Activated CD8-positive, alpha-beta memory T cell treated with anti-CD3 and anti-CD28 coated beads, Interleukin-2, amount 50 U/mL, for 48 hours (primary cell): ENCODE measurements at places on chromosomes 2 and 18.

DNA sequence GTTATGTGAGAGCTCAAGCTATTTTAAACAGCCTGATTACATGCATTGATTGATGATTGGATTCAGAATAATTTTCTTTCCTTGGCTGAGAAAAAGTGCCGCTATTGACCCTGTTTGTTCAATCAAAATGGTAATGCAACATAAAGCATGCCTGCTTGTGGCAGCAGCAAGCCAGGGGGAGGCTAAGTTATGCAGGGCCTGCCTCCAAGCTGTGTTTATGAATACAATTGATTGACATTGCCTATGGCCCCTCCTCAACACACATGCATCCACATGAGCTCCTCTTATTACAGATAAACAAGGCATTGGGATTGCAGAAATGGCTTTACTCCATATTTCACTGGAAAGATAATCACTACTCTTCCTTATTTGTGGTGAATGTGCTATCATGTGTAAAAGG is 395.6 kb downstream of the TDRD15 start:
- no peak for DNase-seq

DNA sequence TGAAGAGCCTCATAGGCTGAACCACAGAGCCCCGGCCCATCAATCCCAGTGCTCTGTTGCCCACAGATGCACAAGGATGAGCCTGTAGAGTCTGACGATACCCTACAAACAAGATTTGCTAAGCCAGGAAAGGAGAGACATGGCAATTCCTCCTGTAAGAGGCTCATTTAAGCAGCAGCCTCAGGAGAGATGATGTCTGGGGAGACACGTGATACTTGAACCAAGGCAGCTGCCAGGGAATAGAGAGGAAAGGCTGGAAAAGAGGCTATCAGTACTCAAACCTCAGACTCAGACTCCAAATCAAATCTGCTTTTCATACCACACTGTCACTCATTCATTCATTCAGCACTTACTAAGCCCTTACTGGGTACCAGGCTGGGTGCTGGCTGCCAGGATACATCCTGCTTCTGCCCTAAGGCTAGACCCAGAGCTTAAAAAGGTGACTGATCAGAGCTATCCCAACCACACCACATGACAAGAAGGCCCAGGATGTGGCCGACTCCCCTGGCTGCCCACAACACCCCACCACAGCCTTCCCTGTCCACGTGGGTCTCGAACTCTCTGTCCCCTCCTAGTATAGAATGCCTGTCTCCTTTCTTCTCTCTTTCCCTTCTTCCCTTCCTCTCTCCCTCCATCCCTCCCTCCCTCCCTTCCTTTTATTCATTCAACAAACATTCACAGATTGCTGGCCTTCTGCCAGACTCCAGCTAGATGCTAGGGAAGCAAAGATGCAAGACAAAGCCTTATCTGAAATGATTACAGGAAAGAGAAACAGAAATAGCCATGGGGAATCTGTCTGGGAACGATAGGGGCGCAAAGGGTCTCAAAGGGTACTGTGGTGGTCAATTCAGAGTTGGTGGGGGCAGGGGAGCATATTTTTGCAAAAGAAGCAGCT is 23.4 kb upstream of the KCNK3 start:
- DNase-seq: no peak

GRCh38 chr2:178819147-178819875 is 12.1 kb upstream of the TTN start:
- no peak for DNase-seq

GRCh38 chr2:32945286-32945685 is 1.5 kb upstream of the LTBP1 start:
- DNase-seq: no peak

GRCh38 chr2:1002350-1002749 is 51.7 kb downstream of the SNTG2 start:
- no peak for DNase-seq

GRCh38 chr2:196160101-196160500 is 11.3 kb downstream of the STK17B start:
- DNase-seq: no peak

DNA sequence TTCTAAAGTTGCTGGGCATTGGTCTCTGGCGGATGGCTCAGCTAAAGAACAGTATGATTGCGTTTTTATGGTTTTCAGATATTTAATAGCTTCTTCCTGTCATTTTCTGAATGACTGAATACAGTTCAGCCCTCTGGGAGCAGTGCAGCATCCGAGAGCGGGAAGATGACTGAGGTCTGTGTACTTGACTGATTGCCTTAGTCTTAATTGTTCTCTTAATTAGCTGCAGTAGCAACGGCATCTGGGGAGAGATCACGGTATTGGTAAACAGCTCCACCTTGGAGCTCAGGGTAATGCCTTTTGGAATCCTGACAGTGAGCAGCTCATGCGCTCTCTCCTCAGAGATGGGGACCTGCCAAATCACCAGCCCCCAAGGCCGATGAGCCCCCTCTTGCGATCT is 481.4 kb upstream of the SPRED2 start:
- no peak for DNase-seq

GRCh38 chr2:126761981-126762878 is 106.3 kb downstream of the GYPC start:
- peak; percentile 70 for DNase-seq

DNA sequence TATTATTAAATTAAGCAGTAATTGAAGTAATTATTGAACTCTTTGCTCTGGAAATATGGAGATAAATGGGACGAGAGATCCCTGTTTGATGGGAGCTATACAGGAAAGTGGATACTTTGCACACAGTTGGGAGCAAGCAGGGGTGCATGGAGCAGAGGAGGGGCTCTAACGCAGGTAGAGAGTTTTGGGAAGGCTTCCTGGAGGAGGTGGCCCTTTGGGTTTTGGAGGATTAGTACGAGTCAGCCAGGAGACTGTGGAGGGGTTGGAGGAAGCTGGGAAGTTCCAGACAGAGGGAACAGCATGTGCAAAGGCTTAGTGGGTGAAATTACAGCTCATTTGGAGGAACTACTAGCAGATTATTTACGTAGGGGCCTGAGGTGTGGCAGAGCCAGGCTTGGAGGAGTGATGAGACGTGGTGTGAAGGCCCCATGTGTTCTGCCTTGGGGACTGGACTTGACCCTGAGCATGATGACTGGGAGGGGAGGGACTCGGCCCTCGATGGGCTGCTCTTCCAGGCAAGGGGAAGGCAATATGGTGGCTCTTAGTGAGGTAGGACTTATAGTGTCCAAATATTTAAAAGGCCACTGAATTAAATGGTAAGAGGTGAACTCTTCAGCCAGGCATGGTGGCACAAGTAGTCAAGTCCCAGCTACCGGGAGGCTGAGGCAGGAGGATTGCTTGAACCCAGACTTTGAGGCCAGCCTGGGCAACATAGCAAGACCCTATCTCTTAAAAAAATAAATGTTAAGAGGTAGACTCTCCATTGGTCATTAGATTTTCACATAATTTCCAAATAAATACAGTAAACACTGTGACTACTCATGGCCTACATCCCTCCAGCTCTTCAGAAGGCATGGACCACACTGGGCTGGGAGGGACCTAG is 30.2 kb downstream of the GREB1 start:
- no peak for DNase-seq

GRCh38 chr2:207223051-207223450 is 57.3 kb upstream of the KLF7 start:
- DNase-seq: no peak

DNA sequence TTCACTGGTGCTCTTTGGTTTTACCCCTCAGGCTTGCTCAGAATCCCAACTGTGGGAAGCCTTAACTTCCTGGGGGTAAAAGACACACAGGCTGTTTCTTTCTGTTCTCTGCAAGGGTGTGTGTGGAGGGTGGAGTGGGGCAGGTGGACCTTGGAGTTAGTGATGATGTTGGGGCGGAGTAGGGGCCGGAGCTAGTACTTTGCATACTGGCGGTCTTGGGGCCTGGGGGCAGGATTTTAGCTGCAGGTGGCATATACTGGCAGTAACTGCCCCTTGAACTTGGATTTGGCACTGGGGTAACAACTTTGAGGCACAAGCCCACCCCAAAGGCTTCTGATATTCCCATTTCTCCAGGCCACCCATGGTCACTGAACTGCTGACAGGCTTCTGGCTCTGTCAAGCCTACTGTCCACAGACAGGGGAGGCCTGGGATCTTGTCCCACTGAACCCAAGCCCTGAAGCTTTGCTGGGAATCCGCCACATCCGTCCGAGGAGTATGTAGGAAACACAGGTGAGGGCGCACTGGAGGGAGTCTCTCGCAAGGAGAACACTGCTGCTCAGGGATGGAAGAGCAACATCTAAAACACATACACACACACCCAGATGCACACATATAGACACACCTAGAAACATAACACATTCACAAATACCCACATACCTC is 258.9 kb downstream of the DYSF start:
- DNase-seq: no peak

- no peak for DNase-seq
These were observed 44.7 kb downstream of the PID1 start for GRCh38 chr2:229226382-229226781.

DNA sequence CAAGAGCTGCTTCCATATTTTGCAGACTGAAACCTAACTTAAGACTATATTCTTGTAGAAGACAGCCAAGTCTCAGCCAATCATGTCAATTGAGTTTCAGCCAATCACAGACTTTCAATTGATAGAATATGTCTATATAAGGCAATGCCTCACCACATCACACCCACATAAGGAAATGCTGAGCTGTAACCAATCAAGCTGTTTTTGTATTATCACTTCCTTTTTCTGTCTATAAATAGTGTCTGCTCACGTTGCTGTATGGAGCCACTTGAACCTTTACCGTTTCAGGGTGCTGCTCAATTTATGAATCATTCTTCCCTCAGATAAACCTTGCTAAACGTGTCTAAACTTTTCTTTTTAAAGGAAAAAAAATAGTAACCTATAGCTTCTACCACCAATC is 1554.4 kb upstream of the LRRTM1 start:
- no peak for DNase-seq

- no peak for DNase-seq
These were observed 119.0 kb downstream of the BCL2L11 start for GRCh38 chr2:111239581-111240249.

DNA sequence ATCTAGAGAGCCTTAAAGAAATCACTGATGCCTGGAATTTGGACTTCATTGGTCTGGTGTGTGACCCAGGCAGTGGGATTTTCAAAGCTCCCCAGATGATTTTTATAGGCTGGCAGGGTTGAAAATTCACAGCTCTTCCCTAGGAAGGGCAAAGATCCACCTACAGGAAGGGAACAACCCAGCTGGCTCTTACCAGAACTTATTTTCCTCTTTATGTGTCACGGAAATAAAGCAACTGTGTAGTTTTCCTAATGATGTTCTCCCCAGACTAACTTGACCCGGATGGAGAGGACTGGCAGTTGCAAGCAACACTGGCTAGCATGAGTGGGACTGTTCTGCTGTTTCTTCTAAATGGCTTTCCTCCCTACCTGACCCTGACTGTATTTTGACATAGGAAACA is 235.6 kb downstream of the ALPK2 start:
- no peak for DNase-seq

DNA sequence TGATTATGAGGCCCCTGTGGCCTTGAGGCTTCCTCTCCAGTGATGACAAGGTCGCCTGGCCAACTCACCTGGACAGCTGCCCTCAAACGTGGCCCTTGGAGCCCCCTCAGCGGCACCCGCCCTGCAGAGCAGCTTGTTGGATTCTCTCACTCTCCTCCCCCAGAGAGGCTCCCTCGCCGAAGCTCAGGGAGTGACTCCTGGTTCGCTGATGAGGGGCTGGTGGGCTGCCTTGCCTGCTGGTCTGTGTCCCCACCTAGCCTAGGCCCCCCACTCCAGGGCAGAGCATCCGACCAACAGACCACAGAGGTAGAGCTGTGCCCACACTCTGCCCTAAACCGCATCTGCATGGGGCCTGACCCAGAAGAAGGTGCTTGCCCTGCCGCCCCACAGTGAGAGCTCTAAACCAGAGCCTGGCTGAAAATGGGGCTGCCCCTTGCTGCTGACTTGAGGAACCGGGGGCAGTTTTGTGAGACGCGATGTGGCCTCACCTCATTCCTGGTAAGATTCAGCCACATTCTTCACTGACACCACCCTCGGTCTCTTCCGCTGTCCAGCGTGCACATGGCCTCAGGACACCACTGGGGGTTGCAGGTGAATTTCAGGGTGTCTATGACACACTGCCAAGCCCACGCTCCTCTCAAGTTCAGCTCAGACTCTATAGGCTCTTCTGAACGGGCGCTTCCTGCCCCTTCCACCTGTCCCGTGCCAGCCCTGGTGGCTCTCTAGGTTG is 131.6 kb downstream of the CABLES1 start:
- DNase-seq: no peak

GRCh38 chr18:581096-581495 is 916 bp downstream of the CETN1 start:
- no peak for DNase-seq

GRCh38 chr2:58266211-58266610 is 25.1 kb upstream of the FANCL start:
- DNase-seq: no peak

DNA sequence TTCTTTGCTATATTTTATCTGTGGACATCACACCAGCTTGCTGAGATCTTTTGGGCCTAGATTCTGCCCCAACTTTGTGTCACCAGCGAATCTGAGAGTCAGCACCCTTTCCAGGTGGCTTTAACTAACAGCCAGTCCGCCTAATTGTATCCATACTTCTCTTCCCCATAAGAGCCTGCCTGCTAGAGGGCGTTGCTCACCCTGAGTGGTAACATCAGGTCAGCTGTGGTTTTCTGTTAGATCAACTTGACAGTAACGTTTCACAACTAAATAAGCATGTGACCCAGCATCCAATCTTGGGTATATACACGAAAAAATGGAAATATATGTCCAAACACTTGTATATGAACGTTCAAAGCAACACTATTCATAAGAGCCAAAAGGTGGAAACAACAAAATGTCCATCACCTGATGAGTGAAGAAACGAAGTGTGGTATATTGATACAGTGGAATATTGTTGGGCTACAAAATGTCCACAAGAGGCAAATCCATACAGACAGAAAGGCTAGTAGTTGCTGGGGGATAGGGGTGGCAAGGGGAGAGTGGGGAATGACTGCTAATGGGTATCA is 24.9 kb downstream of the EFHD1 start:
- no peak for DNase-seq

DNA sequence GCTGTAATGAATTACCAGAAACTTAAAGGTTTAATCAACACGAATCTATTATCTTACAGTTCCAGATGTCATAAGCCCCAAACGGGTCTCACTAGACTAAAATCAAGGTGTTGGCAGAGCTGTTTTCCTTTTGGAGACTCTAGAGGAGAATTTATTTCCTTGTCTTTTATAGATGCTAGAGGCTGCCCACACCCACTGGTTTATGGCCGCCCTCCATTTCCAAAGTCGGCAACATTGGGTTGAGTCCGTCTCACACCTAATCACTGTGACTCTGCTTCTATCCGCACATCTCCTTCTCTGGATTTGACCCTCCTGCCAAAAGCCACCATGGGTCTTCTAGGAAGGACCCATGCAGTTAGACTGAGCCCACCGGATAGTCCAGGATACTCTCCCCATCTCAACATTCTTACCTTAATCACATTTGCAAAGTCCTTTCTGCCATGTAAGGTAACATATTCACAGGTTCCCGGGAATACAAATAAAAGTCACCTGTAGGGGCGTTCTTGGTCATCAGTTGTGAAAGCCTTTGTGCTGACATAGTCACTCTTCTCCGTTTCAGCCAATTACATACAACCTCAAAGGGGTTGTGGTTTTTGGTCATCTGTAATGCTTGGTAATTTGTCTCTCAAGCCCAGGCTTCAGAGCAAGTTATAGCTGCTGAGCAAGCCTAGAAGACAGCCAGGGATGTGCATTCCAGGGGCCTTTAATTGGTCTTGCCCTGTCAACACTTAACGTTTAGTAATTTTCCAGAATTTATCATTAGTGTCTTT is 179.4 kb downstream of the ANTXR1 start:
- DNase-seq: no peak

GRCh38 chr2:43268066-43268953 is 41.9 kb upstream of the ZFP36L2 start:
- DNase-seq: no peak

GRCh38 chr18:44232500-44232899 is 448.2 kb upstream of the SETBP1 start:
- DNase-seq: no peak
